ENCODE measurements at places on chromosomes 2 and 18.

DNA sequence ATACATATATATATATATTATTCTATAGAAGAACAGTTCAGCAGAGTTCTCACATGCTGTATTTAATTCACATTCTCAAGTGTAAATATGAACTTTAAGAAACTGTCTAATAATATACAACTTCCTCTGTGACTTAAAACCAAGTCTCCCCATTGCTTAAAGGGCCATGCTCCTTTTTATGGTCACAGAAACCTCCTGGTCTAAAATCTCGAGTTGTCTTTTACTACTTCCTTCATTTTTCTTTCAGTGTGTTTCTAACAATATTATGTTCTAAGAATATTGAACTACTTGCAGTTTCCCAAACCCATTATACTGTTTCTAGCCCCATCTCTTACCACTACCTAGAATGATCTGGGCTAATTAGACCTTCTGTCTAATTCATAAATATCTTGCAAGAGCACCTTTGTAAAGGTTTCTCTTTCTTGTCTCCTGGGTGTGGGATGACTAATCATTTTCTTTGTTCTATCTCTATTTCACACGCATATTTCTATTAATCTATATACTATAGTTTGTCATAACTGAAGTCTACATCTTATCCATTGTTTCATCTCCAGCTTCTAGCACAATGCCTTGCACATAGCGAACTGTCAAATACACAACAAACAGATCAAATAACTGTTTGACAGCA is 48.8 kb downstream of the ERBB4 start:
- DNase-seq = no peak

- no peak for DNase-seq
Measured at GRCh38 chr2:230873661-230874401, 9.1 kb downstream of the ITM2C start.

GRCh38 chr2:107711941-107712340 is 114.8 kb upstream of the RGPD4 start:
- no peak for DNase-seq

DNA sequence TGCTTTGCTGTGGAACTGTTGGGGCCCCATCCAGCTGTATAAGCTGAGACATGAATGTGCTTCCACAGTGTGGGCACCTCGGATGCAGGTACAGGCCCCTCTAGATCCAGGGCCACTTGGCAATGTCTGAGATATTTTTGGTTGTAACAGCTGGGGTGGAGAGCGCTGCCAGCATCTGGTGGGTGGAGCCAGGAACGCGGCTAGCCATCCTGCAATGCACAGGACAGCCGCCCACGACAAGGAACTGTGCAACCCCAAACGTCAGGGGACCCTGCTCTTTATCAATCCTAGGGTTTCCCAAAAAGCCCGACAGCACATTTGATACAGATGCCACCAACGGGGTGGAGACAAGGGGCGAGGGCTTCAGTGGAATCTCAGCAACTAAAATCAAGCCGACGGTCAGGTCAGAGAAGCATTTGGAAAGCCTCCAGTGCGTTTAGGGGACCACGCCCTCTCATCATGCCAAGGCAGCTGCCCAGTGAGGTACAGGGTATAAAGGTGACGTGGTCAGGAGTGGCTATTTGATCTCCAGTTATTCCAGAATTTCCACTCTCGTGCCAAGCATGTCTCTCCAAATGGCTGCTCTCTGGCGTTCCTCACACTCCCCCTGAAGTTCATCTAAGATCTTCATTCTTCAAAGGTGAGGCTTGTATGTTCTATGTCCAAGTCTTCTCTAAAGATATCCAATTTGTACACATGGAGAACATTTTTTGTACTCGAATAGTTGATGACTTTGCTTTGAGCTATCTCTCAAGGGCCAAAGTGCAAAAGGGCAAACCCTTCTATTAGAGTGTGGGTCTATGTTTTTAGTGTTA is 55.7 kb downstream of the LRRFIP1 start:
- no peak for DNase-seq

DNA sequence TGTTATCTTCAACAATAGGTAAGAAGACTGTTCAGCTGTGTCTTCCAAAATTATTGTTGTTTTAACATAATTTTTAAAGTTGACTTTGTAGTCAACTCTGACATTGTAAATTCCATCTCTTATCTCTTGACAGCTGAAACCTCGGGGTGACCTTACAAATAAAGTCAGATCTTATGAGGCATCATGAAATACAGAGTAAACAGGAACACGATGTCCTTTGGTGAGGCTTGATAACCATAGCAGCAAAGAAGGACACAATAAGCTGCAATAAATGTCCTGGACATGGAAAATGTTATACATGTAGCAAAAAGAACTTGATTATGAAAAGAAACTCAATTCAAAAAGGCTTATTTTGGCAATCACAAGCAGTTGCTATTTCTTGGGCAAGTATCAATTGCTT is 618.9 kb upstream of the SLC39A10 start:
- DNase-seq = no peak

DNA sequence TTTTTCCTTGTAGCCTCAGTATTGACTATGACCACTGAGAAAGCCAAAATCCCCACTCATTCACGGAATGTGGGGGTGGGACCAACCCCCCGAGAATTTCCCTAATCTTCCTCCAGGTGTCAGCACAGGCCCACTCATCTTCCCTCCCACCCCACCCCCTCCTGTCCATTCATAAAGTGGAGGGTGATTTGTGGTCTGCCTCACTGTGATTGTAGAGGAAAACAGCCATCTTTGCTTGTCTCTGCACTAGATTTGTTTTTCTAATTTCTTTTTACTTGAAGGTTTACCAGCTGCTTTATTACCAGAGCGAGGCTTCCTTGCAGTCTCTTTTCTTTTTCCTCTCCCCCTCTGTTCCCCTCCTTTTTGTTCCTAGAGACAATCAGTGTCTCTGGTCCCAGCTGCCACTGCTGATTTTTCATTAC is 171.8 kb downstream of the ICOS start:
- DNase-seq = no peak

- no peak for DNase-seq
Measured at GRCh38 chr2:37570773-37571586, 100.5 kb downstream of the CDC42EP3 start.

GRCh38 chr2:98016908-98017670 is 21.3 kb upstream of the TMEM131 start:
- no peak for DNase-seq

DNA sequence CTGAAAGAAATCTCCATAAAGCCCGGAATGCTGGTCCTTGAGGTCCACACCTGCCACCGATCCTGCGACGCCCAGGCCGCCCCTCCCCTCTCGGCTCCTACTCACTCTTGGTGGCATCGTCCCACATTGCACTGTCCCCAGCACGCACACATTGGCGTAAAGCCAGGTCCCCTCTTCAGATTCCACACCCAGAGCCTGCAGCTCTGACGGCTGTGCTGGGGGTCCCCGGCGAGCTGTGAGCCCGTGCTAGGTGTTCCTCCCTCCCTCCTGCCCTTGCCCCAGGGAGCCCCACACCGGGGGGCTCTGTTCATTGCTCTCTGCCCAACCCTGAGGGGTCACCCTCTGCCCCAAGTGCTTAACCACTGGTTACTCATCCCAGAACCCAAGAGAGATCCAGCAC is 8.5 kb downstream of the TPO start:
- no peak for DNase-seq

GRCh38 chr2:65656160-65656718 is 223.8 kb upstream of the SPRED2 start:
- DNase-seq = no peak

DNA sequence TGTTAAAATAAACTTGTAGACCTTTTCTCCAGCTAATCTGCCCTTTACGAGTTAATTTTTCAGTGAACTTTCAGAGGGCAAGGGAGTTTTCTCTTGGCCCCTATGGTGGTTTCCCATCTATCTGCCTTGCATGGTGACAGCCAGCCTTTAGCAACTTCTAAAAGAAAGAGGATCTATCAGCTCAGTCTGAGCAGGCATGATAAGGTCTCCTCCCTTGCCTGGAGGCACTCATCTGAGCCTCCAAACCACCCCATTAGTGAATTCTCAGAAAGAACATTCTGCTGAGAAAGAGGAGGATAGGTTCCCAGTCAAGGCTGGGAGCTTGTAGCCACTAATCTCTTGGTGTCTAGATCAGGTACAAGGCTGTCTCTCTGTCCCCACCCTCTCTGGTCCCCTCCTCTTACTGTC is 10.7 kb upstream of the GYPC start:
- DNase-seq = no peak

DNA sequence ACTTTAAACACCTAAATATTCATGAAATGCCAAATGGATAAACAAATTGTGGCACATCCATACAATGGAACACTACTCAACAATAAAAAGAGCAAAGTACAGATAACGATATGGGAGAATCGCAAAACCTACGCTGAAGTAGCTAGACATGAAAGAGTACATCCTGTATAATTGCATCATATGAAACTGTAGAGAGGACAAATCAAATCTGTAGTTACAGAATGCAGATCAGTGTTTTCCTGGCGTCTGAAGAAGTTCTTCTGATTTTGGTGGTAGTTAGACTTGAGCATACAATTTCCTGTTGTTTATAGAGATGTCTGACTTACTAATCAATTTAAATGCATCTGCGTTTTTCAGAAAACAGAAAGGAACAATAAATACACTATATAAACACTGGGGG is 394.4 kb downstream of the SOCS6 start:
- DNase-seq = no peak

DNA sequence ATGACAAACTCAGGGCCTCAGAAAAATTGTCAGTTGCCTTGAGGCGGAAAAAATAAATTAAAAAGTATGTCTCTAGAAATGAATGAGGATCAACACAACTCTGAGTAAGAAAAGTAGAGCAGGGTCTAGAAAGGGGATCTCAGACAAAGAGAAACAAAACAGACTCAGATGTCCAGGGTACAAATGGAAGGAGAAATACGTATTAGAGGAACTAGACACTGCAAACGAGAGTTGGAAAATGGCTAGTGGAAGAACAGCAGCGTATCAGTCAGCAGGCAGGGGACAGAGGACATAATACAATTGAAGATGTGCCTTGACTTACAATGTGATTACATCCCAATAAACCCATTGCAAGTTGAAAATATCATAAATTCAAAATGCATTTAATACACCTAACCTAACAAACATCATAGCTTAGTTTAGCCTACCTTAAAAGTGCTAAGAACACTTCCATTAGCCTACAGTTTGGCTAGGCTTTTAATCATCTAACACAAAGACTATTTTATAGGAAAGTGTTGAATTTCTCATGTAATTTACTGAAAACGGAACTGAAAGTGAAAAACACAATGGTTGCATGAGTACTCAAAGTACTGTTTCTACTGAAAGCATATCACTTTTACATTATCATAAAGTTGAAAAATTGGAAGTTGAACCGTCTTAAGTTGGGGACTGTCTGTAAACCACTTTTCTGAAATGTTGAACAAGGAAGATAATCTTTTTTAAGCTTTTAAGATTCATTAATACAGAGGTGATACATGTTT is 182.8 kb downstream of the NBAS start:
- no peak for DNase-seq

GRCh38 chr2:100733391-100734187 is 86.3 kb upstream of the NPAS2 start:
- DNase-seq = no peak

Measured in astrocyte of the cerebellum (primary cell).